ENCODE measurements at places on chromosomes 12 and 14. TPM values are rescaled to one million over a fixed set of nuclear protein-coding genes. Genes with fewer than 3 reads are reported as not detected.

Gene ADCY6
- polyA plus RNA-seq: 0.03 TPM

Gene LRTM2
- not detected for polyA plus RNA-seq

GRCh38 chr14:50534997-50535396, 2.6 kb upstream of the MAP4K5 start:
- H3K4me1 ChIP-seq: peaks cover 10% of the 10 kb centered on the region
- no peak overlapping the region for H3K4me3 ChIP-seq
- DNase-seq: no peak
- H3K27me3 ChIP-seq: no peaks in the 10 kb centered on the region

- no peaks in the 10 kb centered on the region for H3K4me1 ChIP-seq
- no peak for DNase-seq
- no peak overlapping the region for H3K27ac ChIP-seq
These were observed 58.8 kb downstream of the GALC start for GRCh38 chr14:87934185-87934584.

- DNase-seq: no peak
- H3K27ac ChIP-seq: no peak overlapping the region
- no peaks in the 10 kb centered on the region for H3K4me1 ChIP-seq
- no peak overlapping the region for H3K4me3 ChIP-seq
These were observed 78.6 kb downstream of the CCDC60 start for GRCh38 chr12:119412811-119413794.

- H3K4me1 ChIP-seq: no peaks in the 10 kb centered on the region
- peaks cover 15% of the 10 kb centered on the region for H3K36me3 ChIP-seq
- no peak overlapping the region for H3K27ac ChIP-seq
- H3K27me3 ChIP-seq: no peaks in the 10 kb centered on the region
- no peak overlapping the region for H3K4me3 ChIP-seq
These were observed 13.5 kb downstream of the CPSF2 start for GRCh38 chr14:92135269-92135668.

GRCh38 chr12:49548822-49549648, 10.2 kb downstream of the KCNH3 start:
- H3K36me3 ChIP-seq: no peaks in the 10 kb centered on the region
- no peak overlapping the region for H3K4me3 ChIP-seq
- H3K27me3 ChIP-seq: no peaks in the 10 kb centered on the region

DNA sequence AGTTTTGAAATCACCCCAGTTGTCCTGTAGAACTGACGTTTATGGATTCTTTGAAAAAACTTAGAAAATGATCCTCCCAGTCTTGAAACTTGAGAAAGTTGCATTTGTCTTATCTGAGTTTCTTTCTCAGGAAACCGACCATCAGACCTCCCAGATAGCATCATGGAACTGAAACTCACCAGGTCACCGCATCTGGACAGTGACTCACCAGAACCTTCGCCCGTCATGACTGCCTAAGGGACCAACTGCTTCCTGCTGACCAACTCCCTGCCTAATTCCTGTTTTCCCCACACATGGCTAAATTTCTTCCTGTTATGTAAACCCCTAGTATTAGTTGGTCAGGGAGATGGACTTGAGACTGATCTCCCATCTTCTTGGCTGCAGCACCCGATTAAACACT, 175.7 kb downstream of the RIMBP2 start:
- DNase-seq: no peak
- H3K4me3 ChIP-seq: no peak overlapping the region
- no peak overlapping the region for H3K27ac ChIP-seq

DNA sequence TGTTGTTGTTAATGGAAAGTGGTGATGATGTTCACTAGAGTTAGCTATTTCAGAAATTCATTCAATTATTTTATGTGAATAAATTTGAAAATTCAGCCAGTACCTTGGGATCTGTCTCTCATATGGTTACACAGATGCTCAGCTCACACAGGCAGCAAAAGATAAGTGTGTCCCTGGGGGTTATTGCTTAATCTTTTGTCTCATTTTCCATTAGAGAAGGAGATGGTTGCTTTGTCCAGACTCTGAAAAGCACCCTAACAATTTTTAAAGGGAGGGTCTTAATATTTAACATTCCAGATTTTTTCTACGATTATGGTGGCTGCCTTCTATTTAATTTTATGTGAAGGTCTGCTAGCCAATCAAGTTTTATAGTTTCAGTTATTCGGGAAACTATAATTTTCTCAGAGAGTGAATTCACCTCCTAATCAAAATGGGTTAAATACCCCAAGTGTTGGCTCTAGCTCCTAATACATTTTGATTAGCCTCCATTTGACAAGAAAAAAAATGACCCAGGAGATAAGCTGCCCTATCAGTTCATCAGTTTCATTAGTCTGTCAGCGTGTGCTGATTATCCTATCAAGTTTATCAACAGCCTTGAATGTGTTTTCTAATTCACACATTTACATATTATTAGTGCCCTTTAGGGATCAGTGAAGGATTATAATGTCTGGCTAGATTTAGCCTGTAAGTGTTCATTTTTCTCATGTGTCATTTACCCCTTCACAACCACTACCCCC, 282.1 kb downstream of the TMTC2 start:
- no peaks in the 10 kb centered on the region for H3K27me3 ChIP-seq
- no peaks in the 10 kb centered on the region for H3K4me1 ChIP-seq
- H3K4me3 ChIP-seq: no peak overlapping the region

GRCh38 chr12:132247718-132248452, 81.5 kb downstream of the GALNT9 start:
- no peaks in the 10 kb centered on the region for H3K4me1 ChIP-seq
- H3K27ac ChIP-seq: no peak overlapping the region
- H3K27me3 ChIP-seq: no peaks in the 10 kb centered on the region
- H3K36me3 ChIP-seq: no peaks in the 10 kb centered on the region
- H3K4me3 ChIP-seq: no peak overlapping the region

- H3K4me3 ChIP-seq: no peak overlapping the region
- DNase-seq: no peak
- no peaks in the 10 kb centered on the region for H3K36me3 ChIP-seq
- H3K27ac ChIP-seq: no peak overlapping the region
- no peaks in the 10 kb centered on the region for H3K27me3 ChIP-seq
These were observed 49.9 kb upstream of the TBX3 start for GRCh38 chr12:114733919-114734318.

DNA sequence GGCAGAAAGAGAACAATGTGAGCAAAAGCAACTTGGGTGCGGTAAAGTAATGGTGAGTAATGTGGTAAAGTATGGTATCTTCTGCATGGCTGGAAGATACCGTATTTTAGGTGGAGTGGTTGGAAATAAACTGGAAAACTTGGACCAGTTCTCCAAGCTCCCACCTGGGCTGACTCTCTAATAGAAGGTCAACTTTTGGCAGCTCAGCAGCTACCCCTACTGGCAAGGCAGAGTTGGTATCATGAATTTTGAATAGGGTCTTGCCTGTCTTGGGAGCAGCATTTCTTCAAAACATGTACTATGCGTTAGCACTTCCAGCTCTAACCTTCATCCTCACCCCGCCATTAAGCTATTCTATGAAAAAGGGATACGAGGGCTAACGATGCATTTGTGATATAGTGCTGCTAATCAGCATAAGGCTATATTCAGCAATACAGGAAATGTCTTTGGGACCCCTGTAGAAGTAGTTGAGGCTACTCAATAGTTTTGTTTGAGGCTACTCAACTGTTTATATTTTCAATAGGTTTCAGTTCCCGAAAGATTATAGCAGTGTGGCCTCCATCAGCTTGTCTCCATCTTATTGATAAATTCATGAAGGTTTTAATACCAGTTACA, 276.3 kb upstream of the FAR2 start:
- H3K4me3 ChIP-seq: no peak overlapping the region
- H3K27ac ChIP-seq: no peak overlapping the region
- H3K36me3 ChIP-seq: no peaks in the 10 kb centered on the region
- no peak for DNase-seq
- no peaks in the 10 kb centered on the region for H3K27me3 ChIP-seq
- H3K4me1 ChIP-seq: no peaks in the 10 kb centered on the region
